OCI-M1 (cell line): ENCODE measurements at places on chromosomes 16 and 17.

DNA sequence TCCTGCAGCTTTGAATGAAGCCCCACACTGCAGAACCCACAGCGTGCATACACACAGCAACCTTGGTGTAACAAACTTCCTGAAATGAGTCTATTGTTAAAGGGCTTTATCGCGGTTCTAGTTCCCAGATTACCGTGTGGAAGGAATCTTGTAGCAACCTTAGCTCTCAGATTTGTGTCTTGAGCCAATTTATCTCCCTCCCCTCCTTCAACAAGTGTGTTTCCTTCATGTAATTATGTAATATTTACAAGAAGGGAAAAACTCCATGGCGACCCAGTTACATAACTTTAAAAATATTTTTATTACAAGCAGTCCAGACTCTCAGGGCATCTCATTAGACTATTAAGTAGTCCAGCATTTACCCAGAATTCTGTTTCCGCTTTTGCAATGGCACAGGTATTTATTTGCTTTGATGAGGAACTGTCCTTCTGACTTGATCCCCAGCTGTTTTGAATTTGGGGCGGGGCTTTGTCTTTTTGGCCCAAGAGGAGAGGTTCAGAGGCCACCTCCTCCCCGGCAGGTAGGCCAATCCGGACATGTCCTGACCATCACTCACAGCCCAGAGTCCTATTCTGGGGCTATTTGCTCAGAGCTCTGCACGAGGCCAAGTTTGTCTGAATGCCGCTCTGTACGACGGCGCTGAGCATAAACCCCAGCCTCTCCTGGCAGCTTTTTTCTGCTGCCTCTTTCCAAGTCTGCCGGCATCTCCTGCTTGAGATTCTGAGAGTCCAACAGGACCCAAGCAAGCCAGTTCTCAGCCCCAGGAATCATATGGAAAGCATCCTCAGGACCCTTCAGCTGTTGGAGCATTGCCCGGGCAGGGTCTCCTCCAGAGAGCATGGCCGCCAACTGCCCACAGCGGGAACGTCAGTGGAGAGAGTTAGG lies 35.6 kb downstream of the CLEC16A start:
- DNase-seq, result no peak

GRCh38 chr17:55735731-55736405 lies 13.2 kb upstream of the TMEM100 start:
- peak; percentile 85 for DNase-seq

DNA sequence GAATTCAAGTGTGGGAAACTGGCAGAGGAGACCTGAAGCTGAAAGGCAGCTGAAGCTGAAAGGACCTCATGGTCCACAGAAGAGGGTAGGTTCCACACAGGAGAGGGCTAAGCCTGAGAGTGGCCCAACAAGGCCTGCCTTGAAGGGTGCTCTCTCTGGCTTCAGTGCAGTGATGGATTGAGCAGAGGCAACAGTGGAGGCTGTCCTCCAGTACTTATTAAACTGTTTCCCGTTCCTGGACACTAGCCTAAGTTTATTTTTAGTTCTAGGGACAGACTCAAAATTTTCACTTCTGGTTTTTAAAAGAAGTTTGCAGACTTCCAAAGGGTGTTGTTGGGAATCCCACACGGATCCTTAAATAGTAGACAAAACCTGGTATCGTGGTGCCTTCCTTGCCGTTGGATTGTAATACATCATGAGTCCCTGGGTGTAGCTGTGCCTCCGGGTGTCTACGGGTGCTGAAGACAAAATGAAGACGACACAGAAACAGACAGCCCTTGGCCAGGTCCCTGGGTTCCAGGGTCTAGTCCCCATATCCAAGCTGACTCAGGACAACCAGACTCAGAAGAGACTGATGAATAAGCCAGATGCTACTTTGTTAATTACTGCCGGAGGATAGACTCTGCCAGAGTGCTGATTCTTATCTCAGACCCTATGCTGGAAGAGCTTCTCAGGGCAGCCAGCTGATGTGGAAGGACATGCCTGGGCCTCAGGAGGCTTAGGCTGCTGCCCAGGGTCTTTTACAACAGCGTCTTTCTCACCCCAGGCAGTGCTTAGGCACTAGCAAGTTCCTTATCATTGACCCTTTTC lies 7.1 kb upstream of the CMTM4 start:
- peak; percentile 21 for DNase-seq

DNA sequence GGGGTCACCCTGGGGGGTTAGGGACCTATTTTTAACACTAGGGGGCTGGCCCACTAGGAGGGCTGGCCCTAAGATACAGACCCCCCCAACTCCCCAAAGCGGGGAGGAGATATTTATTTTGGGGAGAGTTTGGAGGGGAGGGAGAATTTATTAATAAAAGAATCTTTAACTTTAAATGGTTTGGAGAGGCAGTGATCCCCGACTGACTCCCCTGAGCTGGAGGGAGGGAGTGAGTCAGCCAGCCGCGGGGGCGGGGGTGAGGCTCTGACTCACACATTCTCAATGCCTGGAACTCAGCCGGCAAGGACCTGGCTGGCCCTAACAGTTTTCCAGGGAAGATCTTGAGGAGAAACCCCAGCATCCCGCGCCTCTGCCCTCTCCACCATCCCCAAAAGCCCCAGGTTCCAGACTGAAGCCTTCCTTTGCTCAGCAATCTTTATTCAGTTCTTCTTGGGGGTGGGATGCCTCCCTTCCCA lies 1.5 kb downstream of the HCFC1R1 start:
- DNase-seq, result peak; percentile 78

GRCh38 chr16:68283346-68283745 lies 19.0 kb downstream of the SLC7A6 start:
- peak; percentile 62 for DNase-seq

DNA sequence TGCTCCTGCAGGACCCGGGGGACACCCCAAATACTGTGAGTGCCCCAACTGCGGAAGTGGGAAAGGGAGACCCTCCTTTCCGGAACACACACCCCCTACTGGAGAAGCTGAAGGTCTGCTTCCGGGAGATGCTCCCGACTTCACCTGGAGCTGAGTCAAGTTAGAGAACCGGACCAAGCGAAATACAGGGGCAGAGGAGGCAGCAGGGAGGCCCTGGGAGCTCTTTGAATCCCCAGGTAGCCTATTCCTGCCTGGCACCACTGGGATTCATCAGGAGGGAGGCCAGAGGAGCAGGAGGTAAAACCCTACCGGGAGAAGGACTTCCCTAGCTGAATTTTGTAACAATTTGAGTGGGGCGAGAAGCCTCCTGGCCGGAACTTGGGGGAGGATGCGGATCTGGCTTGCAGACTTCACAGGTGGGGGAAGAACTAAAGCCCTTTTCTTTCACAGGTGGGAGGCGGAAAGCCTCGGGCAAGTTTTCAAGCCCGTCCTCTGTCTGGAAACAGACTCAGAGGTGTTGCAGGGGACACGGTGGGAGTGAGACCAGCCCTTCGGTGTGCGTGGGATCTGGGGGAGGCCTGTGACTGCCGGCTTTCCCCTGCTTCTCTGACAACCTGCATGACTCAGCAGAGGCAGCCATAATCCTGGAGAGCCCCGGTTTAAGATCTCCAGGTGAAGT lies 22.4 kb upstream of the TEKT1 start:
- DNase-seq, result no peak

GRCh38 chr17:64750891-64751677 lies 89.0 kb upstream of the SMURF2 start:
- no peak for DNase-seq

GRCh38 chr17:28648698-28649097 lies 3.7 kb upstream of the BLTP2 start:
- no peak for DNase-seq

- no peak for DNase-seq
These were observed 12.4 kb downstream of the CDYL2 start for GRCh38 chr16:80792031-80792430.

- peak; percentile 98 for DNase-seq
These were observed 765 bp downstream of the MYO18A start for GRCh38 chr17:29179232-29180033.

DNA sequence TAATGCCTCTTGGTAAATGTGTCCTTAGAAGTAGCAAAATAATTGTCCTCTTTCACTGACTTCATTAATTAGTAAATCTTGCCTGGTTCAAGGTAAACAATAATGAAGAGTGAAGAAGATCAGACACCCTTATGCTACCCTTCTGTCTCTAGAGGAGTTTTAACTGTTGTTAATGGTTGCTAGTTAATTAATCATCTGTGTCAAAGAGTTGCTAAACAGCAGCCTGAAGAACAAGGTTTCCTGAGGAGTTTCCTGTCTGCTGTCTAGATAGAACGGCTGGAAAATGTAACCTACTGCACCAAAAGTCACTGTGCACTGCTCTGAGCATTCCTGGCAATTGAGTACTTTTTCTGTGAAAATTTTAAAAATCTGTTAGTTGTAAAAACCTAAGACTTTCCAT lies 131.3 kb downstream of the NLK start:
- DNase-seq, result peak; percentile 54

DNA sequence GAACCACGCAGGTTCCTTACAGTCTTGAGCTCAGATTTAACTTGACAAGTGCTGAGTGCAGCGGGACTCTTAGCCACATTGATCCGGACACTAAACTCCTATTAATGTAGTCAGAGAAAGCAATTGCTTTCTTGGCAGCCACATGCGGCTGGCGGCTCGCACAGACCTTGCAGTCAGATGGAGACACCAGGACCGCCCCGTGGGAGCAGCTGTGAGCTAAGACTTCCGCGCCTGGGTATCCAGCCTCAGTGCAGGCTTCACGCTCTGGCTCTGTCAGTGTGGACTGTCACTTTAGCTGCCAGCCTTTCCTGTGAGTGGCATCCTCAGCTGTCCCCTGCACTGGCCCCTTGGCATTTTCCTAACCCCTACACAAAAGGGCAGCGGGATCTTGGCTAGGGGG lies 80.9 kb upstream of the NLRP1 start:
- no peak for DNase-seq

DNA sequence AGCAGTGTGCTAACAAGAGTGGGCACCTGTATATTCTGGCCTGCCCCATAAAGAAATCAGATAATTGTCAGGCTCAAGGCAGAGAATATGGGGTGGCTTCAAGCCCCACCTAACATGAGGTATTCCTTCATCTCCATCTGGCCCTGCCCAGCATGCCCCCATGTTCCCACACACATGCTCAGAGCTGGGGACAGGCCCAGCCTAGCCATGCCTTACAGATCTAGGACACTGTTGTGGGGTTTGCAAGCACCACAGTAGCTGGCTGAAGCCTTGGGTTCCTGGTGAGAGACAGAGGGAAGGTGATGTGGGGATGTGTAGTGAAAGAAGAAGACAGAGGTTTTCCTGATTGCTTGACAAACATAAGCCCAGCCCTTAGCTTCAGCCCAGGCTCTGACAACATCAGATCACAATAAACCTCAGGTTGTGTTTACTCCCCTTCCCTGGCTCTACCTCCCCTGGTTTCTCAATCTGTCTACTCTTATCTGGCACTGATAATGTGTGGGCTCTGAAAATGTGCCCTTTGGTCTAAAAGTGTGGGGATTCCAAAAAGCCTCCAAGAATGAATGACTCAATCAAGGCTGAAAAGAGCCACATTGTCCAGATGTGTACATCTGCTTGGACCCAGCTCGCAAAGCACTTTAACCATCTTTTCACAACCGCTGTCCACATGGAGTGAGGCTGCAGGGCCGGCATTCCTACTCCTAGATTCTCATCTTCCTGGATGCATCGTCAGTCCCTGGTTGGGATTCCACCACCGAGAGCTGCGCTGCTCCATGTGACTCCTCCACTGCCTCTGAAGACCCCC lies 34.4 kb downstream of the CDRT4 start:
- no peak for DNase-seq

DNA sequence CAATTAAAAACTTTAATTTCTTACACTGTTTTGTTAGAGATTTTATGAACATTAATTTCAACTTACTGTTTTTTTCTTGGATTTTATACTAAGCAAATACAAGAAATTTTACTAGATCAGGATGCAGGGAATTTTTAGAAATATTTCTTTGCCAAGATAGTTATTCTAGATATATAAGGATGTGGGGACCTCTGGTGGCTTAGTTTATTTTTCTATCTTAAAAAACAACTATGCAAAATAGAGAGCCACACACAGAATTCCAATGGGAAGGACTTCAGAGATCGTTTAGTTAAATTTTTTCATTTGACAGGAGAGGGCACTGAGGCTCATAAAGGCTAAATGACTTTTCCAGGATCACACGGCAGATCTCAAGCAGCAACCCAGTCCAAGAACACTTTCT lies 23.0 kb upstream of the CAPNS2 start:
- peak; percentile 35 for DNase-seq

DNA sequence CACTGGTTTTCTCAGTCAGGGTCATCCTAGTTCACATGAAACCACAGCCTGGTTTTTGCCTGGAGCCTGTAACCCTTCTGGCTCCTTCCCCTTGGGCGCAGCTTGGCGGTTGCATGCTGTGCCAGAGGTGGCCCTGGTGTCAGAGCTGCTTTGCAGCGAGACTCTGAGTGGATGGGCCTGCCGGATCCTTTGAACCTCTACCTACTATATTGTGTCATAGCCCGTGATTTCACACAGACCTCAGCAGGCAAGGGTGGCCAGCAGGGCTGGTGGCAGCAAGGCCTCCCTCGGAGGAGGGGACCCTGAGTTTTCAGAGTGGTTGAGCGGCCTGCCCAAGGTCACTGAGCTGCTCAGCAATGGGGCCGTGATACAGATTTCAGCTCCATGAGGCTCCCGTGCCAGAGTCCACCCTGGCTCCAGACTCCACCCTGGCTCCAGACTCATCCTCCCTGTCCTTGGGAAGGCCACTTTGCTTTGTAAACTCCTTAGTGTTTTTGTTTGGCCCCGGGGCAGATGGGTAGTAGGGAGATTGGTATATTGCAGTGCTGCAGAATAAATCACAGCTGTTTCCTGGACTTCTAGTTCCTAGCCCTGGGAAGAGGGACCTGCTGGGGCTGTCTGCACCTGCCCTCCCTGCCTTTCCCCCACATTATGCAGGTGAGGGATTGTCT lies 9.7 kb downstream of the MPRIP start:
- DNase-seq, result no peak

DNA sequence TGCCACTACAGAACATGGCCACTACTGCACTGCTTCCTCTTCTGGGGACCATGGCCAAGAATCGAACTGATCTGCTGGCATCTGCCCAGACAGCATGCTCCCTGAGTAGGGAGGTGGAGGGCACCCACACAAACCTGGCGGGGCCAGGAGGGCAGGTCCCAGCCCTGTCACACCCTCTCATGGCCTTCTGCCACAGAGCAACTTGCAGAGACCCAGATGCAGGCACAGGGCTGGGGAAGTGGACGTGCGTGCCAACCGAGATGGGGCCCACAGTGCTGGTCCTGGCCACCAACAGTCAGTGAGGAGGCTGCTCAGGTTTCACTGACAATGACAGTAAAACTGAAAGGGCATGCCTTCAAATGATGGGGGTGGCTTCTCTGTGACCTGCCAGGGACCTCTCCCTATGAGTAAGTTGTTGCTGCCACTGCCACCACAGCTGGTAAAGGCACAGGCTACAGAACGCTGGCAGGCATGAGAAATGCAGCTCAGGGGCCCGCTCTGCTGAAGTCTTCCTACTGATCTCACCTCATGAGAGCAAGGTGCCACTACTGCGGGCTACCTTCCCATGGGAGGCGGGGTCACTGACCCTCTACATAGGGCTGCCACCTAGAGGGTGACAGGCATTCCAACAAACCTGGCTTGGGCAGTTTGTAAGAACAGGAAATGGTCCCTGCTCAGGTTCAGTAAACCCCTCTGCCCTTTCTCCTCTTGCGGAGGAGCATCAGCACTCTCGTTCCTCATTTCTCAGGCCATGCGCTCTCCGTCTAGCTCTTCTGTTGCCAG lies 15.5 kb downstream of the HIC1 start:
- DNase-seq, result no peak

GRCh38 chr16:81469183-81469677 lies 24.6 kb downstream of the CMIP start:
- peak; percentile 74 for DNase-seq
